ENCODE measurements at places on chromosomes 6 and 20.

GRCh38 chr6:131061041-131061750 is 1.8 kb downstream of the EPB41L2 start:
- no peak for DNase-seq

GRCh38 chr20:41139227-41140093 is 2.1 kb downstream of the PLCG1 start:
- no peak for DNase-seq

GRCh38 chr20:44187054-44187771 is at the start of gene JPH2:
Gene JPH2 (minus strand): TSS chr20:44187188. CDS start chr20:44186705, 483 bp downstream.
- DNase-seq = peak; percentile 76

- no peak for DNase-seq
These were observed 60.8 kb downstream of the TTI1 start for GRCh38 chr20:37972256-37973058.

GRCh38 chr6:132391391-132392269 is 9.6 kb downstream of the MOXD1 start:
- no peak for DNase-seq

- peak; percentile 58 for DNase-seq
These were observed 609 bp downstream of the MYL9 start for GRCh38 chr20:36541768-36542488.

DNA sequence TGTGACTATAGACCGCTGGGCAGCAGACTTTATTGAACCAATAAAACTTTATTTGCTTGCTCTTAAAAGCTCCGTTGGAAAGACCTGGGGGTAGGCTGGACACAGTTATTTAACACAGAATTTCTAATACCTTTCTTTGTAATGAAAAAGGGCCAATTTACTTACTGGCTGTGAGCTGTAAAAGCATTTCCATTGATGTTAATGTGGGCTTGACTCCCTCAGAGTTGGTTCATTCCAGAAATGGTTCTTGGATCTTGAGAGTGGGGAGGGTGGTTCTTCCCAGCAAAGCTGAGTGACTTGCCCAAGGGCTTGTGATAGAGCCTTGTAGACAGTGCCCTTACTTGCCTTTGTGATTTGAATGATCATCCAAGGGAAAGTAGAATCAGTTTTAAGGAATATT is 100.6 kb downstream of the SOX4 start:
- DNase-seq = no peak

DNA sequence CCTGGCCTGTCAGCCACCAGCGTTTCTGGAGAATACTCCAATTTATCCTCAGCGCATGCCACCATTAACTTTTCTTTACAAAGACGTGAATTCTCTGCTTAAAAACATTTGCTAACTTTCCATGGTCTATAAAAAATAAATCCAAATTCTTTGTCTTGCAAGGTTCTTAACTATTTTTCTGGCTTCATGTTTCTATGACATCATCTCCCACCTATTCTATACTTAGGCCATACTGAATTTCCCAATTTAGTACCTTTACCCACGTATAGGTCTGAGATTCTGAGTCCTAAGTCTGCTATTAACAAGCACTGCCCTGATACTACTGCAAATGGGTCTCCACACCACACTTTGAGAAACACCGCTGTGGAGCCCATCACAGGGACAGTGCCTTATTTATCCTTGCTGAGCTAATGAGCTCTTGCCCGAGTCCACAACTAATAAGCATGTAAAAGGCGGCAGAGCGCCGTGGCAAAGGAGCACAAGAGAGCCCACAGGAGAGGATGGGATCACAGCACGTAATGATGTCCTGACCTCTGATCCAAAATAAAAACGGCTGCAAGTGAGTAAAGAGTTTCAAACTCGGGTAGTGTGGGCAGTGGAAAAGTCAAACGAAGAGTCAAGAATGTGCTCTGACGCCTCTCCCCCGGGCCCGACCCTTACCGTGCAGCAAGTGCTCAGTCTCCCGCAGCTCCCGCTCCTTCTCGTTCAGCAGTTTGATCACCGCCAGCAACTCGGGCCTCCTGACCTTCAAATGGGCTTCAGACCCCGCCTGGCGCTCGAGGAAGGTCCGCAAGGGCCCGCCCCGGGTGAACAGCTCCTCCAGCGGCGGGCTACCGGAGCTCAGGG is 519 bp downstream of the MTRF1L start:
- no peak for DNase-seq

DNA sequence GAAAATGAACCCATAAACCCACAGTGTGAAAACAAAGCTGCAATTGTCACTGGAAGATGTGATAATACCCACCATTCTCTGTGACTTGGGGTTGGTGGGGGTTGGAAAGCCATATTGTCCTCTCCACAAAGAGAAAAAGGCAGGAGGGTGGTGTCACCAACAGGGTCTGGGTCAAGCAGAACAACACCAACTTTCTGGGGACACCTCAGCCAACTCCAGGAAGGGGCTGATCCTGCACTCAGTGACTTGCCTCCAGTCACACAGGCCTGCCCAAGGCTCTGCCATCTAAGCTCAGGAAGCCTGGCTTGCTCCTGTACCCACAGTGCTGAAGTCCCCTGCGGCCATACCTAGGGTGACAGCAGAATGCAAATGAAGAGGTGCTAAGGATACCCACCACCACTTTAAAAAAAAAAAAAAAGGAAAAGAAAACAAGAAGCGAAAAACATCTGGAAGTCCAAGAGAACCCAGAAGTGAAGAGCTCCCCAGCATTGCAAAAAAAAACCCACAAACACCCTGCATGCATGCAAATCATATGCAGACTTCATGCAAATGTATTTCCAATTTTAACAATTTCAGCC is 110.6 kb downstream of the PREX1 start:
- DNase-seq = no peak

GRCh38 chr6:4344317-4344899 is 209.0 kb upstream of the ECI2 start:
- DNase-seq = no peak

- DNase-seq = no peak
These were observed 35.7 kb upstream of the ZMYND8 start for GRCh38 chr20:47392015-47392720.

- no peak for DNase-seq
These were observed 42.4 kb upstream of the ECHDC1 start for GRCh38 chr6:127385668-127386430.

DNA sequence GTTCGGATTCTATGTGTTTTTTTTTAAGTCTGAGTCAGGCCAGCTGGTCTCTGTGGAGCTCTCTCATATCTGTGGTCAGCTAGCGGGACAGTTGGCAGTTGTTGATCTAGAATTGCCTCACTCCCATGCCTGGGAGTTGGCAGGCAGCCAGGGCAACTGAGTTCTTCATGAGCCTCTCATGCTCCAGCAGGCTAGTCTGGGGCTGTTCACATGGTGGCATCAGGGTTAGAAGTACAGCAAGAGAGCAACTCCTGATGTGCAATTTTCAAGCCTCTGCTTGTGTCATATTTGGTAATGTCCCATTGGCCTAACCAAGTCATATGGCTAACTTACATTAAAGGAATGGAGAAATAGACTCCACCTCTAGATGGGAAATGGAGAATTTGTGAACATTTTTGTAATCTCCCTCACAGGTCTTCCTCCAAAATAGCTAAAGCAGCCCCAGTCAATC is 6.7 kb upstream of the IFT52 start:
- DNase-seq = peak; percentile 87

GRCh38 chr6:145547594-145548335 is 187.6 kb downstream of the EPM2A start:
- no peak for DNase-seq

DNA sequence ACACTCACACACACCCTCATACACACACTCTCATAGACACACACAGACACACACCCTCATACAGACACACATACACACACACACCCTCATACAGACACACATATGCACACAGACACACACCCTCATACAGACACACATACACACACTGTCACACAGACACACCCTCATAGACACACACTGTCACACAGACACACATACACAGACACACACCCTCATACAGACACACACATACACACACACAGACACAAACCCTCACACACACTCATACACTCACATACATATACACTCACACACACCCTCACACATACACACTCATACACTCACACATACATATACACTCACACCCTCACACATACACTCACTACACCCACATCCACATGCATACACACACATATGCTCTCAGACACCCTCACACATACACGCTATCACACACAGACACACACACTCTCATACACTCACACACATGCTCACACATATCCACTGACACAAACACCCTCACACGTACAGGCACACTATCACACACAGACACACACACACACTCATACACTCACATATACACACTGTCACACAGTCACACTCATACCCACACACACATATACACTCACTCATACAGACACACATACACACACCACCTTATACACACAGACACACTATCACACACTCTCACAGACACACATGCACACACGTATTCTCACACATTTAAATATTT is 9.1 kb downstream of the ADIG start:
- no peak for DNase-seq

DNA sequence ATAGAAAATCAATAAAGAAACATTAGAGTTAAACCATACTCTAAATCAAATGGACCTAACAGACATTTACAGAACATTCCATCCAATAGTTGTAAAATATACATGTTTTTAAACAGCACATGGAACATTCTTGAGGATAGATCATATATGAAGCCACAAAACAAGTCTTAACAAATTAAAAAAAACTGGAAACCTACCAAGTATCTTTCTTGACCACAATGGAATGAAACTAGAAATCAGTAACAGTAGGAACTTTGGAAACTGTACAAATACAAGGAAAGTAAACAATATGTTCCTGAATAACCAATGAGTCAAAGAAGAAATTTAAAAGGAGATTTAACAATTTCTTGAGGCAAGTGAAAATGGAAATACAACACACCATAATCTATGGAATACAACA is 91.2 kb upstream of the GLP1R start:
- DNase-seq = no peak

DNA sequence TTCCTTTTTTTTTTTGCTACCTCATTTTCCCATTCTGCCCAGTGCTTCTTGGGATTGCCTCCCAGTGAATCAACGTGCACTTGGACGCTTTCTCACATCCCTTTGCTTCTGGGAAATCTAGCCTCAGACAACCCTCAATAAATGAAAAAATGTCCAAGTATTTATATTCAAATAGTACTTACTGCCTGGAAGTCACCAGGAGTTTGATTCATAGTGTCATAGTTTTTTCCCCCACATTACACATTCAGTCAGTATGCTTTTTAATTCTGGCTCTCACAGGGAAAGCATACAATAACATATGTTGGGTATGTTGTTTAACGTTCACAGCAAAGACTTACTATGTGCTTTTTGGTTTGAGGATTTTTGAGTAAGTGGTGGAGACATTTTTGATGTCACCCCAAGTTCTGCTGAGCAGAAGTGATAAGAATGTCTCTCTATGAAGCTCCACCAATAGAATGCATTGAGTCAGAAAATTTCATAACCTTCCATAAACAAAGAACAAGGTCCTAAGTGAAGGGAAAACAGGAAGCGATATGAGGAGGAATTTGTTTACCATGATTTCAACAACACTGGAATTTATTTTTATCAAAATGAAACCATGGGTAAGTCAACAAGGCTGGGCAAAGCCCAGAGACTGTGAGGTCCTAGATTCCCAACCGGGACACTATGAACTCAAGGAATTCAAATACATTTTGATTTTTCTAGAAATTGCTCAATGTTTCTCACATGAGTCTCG is 301.2 kb upstream of the BMP2 start:
- DNase-seq = no peak

- no peak for DNase-seq
These were observed 36.8 kb upstream of the TENT5A start for GRCh38 chr6:81789291-81789690.

DNA sequence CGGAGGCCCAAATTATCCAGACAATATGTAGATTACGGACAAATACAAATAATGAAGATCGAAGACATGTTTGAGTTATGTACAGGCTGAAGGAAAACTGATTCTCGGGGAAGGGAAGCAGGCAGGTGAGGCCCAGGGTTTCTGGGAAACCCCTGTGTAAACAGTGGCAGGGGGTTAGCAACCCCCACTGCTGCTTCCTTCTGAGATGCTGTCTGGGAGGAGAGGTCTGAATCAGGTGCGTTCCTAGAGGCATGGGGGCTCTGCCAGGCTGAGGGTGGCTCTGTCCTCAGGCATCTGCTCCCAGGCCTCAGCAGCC is 7.2 kb upstream of the MDGA1 start:
- no peak for DNase-seq

DNA sequence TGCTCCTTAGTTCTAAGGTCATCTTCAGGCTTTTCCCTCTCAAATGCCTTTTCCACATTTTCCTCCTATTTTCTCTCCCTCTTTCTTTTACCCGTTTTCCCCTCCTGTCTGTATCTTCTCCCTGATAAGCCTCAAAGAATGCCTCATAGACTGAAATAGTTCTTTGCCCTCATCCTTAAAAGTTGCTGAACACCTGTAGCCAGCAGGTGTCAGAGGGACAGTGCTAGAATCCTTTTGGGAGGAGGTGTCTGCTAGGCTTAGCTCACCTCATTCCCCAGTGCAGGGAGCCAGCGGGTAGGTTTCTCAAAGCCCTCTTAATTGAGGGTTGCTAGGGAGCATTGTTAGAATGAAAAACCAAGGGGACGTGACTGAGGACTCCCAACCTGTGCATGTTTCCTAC is 204.0 kb downstream of the TSHZ2 start:
- DNase-seq = no peak

DNA sequence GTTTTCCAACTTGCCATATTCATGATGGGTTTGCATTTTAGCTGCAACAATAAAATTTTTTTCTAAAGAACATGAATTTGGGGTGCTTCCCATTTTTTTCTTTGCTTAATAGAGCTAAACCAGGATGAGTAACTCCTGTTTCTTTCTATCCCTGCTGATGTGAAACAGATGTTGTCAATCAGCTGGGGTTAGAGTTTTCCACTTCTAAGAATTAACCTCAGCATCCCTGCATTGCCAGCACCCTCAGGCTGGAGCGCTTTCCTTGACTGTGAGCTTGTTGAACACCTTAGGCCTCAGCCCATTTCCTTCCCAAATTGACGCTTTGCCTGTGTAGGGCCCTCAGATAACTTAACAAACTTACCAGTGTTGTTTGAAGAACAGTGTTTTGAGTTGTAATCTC is 74.5 kb downstream of the PTPN1 start:
- DNase-seq = peak; percentile 6

- no peak for DNase-seq
These were observed 327.0 kb downstream of the BMP2 start for GRCh38 chr20:7094438-7094997.

- no peak for DNase-seq
These were observed 1.9 kb downstream of the CST9L start for GRCh38 chr20:23566199-23566932.

GRCh38 chr6:23340271-23340670 is 770.9 kb downstream of the HDGFL1 start:
- no peak for DNase-seq

- no peak for DNase-seq
These were observed 19.3 kb upstream of the SRC start for GRCh38 chr20:37326666-37327065.

GRCh38 chr20:51126337-51126736 is 103.4 kb upstream of the KCNG1 start:
- DNase-seq = no peak
